A172 (cell line): ENCODE measurements at places on chromosomes 4 and X. TPM values are rescaled to one million over a fixed set of nuclear protein-coding genes. Genes with fewer than 3 reads are reported as not detected.

The GNRHR gene
- not detected in 2 replicates for total RNA-seq

The RHOXF2 gene
- total RNA-seq, result not detected in 2 replicates

The ARSH gene
- not detected in 2 replicates for total RNA-seq

The STX18 gene
- total RNA-seq, result 36.0 and 43.8 TPM in 2 replicates

The RBM46 gene
- not detected in 2 replicates for total RNA-seq

The PLS3 gene
- 72.6 and 80.5 TPM in 2 replicates for total RNA-seq

The XG gene
- total RNA-seq, result not detected in 2 replicates

The CHRDL1 gene
- total RNA-seq, result not detected in 2 replicates

The XKRX gene
- total RNA-seq, result not detected in 2 replicates

The TEX28 gene
- total RNA-seq, result not detected in 2 replicates

The CT45A5 gene
- total RNA-seq, result not detected in 2 replicates

The ALB gene
- total RNA-seq, result not detected in 2 replicates

The TRIM75 gene
- total RNA-seq, result not detected in 2 replicates

The TMSB15A gene
- total RNA-seq, result 9.3 and 13.7 TPM in 2 replicates

The NAT8L gene
- total RNA-seq, result 4.8 and 5.5 TPM in 2 replicates

The SH3RF1 gene
- 8.3 and 11.0 TPM in 2 replicates for total RNA-seq

The MSX1 gene
- 6.0 and 9.9 TPM in 2 replicates for total RNA-seq

The STOX2 gene
- total RNA-seq, result 2.3 and 3.4 TPM in 2 replicates

The RAB39B gene
- total RNA-seq, result 4.0 and 5.5 TPM in 2 replicates

The ZMAT1 gene
- total RNA-seq, result 0.53 and 3.2 TPM in 2 replicates

The OPHN1 gene
- 2.7 and 4.0 TPM in 2 replicates for total RNA-seq

The PPP1R2C gene
- total RNA-seq, result not detected in 2 replicates

The H2BW2 gene
- total RNA-seq, result not detected in 2 replicates

The RS1 gene
- total RNA-seq, result not detected in 2 replicates

The ARHGAP36 gene
- not detected in 2 replicates for total RNA-seq

The SPATA4 gene
- 0.19 TPM in 1 of 2 replicates, not detected in the other for total RNA-seq

The NSG1 gene
- total RNA-seq, result 7.0 and 9.2 TPM in 2 replicates

The SLC38A5 gene
- total RNA-seq, result 0.34 TPM in 1 of 2 replicates, not detected in the other

The MCF2 gene
- total RNA-seq, result not detected in 2 replicates

The IL2 gene
- not detected in 2 replicates for total RNA-seq

The GRIA3 gene
- total RNA-seq, result not detected in 2 replicates

The LARP1B gene
- total RNA-seq, result 22.0 and 27.1 TPM in 2 replicates

The CLGN gene
- 0.53 and 1.3 TPM in 2 replicates for total RNA-seq

The TRPC5OS gene
- not detected in 2 replicates for total RNA-seq

The KIF4A gene
- total RNA-seq, result 44.8 and 51.2 TPM in 2 replicates

The RBM10 gene
- 42.6 and 48.8 TPM in 2 replicates for total RNA-seq

The PRDM8 gene
- 3.2 and 3.4 TPM in 2 replicates for total RNA-seq

The CTAG2 gene
- not detected in 2 replicates for total RNA-seq

The UGT2B17 gene
- total RNA-seq, result not detected in 2 replicates

The SSX3 gene
- not detected in 2 replicates for total RNA-seq

The TRIM2 gene
- total RNA-seq, result 23.7 and 46.6 TPM in 2 replicates

The COL4A6 gene
- total RNA-seq, result 0.03 and 0.24 TPM in 2 replicates

The TAF7L gene
- total RNA-seq, result not detected in 2 replicates
